SK-N-MC (cell line): ENCODE measurements at places on chromosomes 5 and 9.

- DNase-seq: no peak
Observed at GRCh38 chr5:148224117-148224742, 14.1 kb upstream of the MARCOL start.

GRCh38 chr9:70006306-70006705, 37.3 kb upstream of the MAMDC2 start:
- no peak for DNase-seq

DNA sequence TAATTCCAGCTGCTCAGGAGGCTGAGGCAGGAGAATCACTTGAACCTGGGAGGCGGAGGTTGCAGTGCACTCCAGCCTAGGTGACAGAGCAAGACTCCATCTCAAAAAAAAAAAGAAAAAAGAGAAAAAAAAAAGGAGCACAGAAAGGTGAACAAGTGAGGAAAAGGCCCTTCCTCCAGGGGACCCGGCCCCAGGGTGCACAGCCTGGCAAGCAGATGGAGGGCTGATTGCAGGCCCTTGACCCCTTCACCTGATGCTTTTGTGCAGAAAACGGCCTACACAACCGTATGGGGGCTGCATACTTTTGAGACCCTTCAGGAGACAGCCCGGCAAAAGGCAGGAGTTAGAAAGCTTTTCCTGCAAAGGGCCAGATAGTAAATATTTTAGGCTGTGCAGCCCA, 33.9 kb downstream of the HRH2 start:
- no peak for DNase-seq

- DNase-seq: no peak
Observed at GRCh38 chr9:68678430-68678829, 26.6 kb upstream of the PIP5K1B start.

DNA sequence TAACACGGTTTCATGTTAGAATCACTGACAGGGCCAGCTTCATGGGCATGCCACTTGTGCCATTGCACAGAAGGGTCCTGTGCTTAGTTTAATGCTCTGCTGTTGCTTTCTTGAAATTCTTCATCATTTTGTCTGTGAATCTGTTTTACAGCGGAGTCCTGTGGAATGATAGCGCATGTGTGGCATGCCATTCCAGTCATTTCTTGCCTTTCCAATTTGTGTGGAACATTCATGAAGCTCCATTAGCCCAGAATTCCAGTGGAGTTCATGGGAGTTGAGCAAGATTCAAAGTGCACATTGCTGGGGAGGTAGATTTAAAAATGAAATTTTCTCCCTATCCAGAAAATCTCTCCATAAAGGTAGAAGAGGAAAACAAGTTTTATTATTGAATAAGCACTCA, 43.4 kb upstream of the NREP start:
- DNase-seq: no peak

GRCh38 chr5:114412510-114413171, 50.8 kb downstream of the KCNN2 start:
- DNase-seq: no peak

DNA sequence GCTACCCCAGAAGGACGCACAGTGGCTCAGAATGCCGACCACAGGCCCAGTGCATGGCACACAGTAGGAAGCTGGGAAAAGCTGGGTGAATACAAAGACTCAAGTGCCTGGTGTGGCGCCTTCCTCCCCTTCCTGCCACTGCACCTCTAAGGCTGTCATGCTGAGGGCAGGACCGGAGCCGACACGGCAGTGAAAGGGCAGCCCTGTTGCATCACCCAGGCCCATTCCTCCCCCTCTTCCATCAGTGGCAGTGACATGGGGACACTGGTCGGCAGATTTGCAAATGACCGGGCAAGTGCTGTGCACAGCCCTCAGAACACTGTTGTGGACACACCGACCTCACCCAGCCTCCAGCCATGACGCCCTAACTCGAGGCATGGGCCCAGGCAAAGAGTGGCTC, 84.0 kb downstream of the STK10 start:
- DNase-seq: no peak

GRCh38 chr5:173494446-173494845, 122.0 kb downstream of the BOD1 start:
- no peak for DNase-seq

DNA sequence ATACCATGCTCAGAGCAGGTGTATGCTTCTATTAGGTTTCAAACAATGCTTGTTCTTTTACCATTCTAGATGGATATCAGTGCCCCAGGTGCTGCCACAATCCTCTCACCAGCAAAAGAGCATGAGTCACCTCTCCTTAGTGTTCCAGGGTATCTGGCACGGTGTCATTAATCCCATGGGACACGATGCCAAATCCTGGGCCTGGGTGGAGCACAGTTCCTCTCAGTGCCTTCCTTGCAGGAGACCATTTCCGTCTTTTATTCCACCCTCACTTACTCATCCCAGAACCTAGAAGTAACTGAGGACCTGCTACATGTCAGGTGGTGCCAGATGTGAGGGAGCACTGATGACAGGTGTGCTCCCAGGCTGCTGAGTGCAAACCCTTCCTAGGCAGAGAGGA, 1.3 kb upstream of the OR13J1 start:
- no peak for DNase-seq

- DNase-seq: no peak
Observed at GRCh38 chr5:111755942-111756381, 1.0 kb downstream of the NREP start.

- no peak for DNase-seq
Observed at GRCh38 chr9:14347406-14348122, 33.6 kb upstream of the NFIB start.

GRCh38 chr9:30015073-30015472, 2369.4 kb upstream of the ACO1 start:
- no peak for DNase-seq

DNA sequence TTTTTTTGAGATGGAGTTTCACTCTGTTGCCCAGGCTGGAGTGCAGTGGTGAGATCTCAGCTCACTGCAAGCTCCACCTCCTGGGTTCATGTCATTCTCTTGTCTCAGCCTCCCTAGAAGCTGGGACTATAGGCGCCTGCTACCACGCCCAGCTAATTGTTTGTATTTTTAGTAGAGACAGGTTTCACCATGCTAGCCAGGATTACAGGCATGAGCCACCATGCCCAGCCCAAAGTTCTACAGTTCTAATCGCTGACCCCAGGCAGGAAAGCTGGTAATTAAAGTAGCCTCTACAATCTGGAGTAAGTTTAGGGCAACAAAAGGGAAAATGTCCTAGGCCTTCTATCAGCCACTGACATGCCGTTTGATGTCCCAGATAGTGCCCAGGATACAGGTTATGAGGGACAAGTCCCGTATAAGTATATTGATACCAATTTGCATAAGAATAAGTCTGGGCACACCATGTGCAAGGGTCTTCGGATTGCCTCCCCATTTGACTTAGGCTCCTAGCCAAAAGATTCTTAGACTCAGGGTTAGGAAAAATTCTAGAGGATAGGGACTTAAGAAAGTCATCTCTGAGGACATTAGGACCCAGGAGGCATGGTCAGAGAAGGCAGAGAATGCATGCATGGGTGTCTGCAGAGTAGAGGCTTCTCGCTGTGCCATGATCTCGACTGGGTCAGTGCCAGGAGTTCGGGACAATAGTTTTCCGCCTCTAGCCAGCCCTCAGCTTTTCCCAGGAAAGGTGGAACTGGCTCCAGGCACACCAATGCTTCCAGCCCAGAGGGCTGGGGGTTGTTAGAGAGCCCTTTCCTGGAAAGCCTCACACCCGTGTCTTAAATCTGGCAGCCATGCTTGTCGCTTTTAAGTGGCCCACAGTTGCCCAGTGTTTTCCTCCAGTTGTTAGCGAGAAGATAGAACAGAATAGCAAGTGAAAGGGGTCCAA, 1111.1 kb downstream of the TAF11L14 start:
- DNase-seq: no peak

DNA sequence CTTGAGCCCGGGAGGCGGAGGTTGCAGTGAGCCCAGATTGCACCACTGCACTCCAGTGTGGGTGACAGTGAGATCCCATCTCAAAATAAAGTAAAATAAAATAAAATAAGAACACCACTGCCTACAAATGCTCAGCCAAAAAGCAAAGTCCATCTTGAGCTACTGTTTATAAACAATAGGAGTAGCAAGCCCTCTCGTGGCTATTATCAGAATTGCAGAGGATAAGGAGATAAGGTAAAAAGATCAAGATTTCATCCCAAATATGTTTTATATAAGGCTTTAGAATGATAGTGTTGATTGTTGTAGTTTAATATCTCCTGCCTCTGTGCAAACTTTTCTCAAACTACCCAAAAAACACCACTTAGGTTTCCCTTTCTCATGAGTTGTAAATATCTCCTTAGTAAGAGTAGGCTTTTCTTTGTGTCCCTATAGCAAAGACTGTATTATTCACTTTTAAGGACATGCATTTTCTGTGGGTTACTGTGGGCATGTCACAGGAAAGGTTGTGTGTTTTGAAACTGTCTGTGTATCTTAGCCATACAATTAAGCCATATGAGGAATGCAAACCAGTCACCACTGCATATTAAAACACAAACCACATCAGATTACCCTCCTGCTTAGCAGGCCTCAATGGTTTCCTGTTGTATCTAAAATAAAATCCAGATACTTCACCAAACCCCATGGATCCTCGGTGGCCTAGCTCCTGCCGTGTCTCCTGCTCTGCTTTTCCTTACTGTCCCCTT, 31.8 kb upstream of the CKS2 start:
- DNase-seq: peak; percentile 53

- DNase-seq: no peak
Observed at GRCh38 chr5:166503506-166503905, 1787.9 kb upstream of the WWC1 start.
